ENCODE measurements at places on chromosomes 1 and 21.

- DNase-seq = no peak
Measured at GRCh38 chr1:245685111-245685810, 530.5 kb downstream of the KIF26B start.

DNA sequence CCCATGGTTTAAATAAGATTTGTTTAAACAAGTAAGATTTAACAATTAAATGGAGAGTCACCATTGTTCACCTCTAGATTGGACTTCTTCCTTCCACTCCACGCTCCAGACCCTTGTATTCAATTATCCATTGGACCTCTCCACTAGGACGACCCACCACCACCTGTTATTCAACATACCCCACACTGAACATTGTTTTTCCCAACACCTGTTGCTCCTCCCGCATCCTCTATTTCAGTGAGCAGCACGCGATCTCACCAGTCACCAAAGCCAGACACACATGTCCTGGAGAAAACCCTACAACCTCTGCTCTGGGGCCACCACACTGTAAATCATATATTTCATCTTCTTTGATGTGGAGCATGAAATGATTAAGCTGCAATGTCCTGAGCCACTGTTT is 28.6 kb downstream of the ATP8B2 start:
- DNase-seq = no peak

DNA sequence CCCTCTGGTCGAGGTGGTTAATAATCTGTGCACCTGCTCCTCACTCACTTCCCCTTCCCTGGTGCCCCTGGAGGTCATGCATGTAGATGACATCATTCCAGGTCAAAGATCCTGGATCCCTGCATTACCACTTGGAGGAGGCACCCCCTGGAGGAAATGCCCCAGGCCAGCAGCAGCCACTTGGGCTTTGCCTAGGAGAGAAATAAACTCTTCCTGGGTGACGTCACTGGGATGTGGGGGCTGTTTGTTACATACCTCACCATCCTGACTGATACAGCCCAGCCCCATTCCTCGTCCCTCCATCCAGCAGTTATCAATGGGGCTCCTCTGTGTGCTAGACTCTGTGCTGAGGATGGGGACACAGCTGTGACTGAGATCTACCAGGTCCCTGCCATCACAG is 433.6 kb downstream of the PTPRU start:
- DNase-seq = no peak

- no peak for DNase-seq
Measured at GRCh38 chr1:230569201-230569600, 73.1 kb upstream of the COG2 start.

DNA sequence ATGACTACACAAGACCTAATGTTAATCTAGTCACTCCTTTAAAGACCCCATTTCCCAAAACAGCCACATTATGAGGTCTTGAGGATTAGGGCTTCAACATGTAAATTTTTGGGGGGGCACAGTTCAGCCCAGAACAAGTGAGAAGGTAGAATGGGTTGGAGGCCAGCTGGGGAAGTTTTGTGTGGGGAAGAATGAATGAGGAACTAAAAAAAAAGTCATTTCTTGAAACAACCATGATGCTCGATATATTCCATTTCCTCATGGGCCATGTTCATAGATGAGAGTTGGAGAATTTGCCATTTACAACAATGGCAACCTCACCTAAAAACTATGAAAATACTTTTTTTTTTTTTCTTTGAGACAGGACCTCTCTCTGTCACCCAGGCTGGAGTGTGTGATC is 14.5 kb downstream of the NLRP3 start:
- no peak for DNase-seq

- DNase-seq = no peak
Measured at GRCh38 chr1:200733907-200734306, 4.8 kb upstream of the CAMSAP2 start.

DNA sequence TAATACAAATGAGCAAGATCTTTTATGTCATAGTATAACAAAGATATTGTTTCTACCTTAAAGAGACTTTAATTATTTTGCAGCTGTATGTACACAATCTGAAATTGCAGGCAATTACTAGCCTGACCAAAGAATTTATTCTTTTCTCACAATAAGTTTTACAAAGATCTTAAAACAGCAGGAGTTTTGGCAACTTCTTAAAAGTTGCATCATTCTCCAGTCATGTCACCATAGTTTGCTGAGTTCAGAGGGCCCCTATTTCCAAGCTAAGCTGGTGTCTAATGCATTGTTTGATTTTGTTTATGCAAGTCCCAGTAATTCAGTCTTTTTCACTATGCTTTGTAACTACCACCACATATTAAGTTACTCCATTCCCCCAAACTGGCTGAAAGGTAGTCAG is 114.8 kb downstream of the DNAH14 start:
- DNase-seq = no peak

DNA sequence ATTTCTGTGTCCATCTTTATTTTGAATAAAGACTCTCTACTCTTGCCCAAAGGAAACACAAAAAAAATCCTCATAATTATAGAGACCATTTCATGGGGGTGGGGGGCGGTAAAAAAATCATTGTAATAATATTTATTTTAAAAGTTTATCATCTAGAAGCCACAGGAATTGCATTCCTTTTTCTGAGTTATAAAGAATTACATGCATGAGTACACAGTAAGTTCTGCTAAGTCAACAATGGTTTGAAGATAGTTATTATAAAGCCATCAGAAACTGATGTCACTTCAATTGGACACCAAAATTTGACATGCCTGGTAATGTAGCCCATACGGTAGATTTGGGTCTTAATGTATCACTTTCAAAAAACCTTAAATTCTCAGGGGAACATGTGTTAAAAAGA is 478.1 kb upstream of the NR5A2 start:
- no peak for DNase-seq

DNA sequence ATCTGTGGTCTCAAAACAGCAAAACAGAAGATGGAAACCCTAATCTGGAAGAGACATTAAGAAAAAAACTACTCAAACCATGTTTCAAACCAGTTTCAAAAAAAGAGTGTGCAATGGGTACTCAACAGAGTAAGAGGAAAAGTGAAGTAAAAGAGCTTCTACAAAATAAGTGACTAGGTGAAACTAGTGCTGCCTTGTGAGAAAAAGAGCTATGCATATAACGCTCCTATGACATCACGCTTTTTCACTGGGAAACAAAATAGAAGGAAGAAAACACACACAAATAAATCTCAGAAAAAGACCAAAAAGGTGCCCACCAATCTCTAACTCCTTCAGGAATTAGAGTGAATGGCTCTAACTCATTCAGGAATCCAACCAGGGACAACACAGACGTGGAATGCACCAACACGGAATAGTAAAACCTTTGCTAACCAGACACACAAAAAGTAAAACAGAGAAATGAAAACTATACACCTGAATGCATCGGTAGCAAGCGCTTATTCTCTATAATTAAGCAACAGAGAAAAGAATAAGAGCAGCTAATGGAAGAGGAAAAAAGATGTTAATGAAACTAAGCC is 1.3 kb downstream of the FOXJ3 start:
- DNase-seq = no peak

DNA sequence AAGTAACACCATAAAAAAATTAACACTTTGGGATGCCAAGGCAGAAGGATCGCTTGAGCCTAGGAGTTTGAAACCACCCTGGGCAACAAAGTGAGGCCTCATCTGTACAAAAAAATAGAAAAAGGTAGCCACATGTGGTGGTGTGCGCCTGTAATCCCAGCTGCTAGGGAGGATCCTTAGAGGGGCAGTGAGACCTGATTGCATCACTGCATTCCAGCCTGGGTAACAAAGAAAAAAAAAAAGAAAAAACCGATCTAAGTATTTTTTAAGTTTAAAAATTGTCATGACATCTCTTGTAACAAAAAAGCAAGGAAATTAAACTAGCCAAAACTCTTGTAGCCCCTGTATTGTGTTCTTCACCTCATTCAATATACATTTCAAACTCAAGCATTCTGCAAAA is 39.5 kb downstream of the ZZZ3 start:
- no peak for DNase-seq

- no peak for DNase-seq
Measured at GRCh38 chr1:31297277-31298247, 730 bp downstream of the ZCCHC17 start.

DNA sequence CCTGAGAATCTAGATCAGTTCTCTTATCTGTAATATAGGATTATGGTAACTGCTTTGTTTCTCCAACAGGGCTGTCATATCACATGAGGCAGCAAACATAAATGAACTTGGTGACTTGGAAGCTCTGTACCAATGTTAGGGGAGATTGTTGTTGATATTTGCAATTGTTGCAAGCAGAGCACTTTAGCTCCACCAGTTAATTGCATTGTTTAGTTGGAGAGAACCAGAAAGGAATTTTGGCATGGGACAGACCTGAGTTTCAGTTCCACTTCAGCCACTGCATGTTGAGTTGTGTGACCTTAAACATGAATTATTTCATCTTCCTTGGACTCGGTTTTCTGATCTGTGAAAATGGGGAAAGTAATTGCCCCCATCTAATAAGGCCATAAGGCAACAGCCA is 142.3 kb upstream of the JUN start:
- no peak for DNase-seq

DNA sequence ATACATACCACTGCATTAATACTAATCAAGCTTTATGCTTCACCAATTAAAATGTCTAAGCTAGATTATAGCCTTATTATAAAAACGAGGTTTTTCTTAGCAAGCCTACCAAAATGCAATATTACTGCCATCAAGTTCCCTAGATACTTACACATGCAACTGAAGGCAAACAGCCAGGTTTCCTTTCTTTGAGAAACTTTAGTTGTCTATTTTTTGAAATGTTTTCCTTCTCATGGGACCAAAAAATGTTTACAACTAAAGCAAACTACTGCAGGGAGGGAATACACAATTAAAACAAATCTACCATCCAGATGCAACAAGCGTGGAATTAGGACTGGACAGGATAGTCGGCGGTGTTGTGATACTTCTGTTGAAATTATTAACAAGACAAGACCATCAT is 1.3 kb downstream of the ZNF644 start:
- no peak for DNase-seq

DNA sequence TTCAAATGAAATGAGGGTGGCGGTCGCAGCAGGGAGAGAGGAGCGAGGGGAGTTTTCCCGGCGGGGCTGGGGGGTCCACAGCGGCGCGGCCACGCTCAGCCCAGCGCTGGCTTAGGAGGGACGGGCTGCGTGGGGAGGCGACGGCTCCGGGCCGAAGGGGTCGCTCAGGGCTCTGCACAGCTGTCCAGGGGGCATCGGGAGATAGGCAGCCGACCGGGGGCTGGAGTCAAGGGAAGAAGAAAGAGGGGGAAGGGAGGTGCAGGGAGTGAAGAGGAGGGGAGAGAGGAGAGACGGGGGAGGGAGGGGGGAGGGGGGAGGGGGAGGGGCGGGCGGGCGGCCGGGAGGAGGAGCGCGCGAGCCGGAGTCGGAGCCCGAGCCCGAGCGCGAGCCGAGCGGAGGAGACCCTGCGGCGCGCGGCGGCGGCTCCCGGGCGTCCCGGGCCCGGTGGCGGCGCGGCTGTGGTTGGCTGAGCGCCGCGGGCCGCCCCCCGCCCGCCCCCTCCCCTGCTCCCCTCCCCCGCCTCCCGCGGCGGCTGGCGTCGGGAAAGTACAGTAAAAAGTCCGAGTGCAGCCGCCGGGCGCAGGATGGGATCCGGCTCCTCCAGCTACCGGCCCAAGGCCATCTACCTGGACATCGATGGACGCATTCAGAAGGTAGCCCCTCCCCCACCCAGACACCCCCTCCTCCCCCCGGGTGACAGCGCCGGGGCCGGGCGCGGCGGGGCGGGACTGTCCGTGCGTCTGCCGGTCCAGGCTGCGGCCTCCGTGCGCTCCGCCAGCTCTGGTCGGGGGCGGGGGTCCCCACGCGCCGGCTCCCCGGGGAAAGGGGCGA is at the start of gene PDE9A:
TSS of gene PDE9A (plus strand) at position 391 of the 831 bp plus-strand sequence. CDS start at position 585, 194 bp downstream.
- DNase-seq = no peak

DNA sequence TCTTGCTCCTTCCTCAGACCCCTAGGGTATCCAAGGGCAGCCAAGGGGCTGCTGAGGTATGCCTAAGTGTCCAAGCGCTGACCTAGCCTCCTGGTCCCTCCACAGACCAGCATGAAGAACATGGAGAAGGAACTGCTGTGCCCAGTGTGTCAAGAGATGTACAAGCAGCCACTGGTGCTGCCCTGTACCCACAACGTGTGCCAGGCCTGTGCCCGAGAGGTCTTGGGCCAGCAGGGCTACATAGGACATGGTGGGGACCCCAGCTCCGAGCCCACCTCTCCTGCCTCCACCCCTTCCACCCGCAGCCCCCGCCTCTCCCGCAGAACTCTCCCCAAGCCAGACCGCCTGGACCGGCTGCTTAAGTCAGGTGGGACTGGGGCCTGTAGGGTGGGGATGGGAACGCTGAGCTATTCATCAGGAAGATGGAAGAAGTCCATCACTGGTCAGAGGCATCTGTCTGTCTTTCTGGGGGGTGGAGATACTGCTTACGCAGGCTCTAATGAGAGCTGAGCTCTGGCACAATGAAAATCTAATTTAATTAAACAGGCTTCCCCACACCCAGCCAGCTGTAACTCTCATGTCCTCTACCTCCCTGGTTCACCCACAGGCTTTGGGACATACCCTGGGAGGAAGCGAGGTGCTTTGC is 1.8 kb downstream of the TRIM46 start:
- no peak for DNase-seq

DNA sequence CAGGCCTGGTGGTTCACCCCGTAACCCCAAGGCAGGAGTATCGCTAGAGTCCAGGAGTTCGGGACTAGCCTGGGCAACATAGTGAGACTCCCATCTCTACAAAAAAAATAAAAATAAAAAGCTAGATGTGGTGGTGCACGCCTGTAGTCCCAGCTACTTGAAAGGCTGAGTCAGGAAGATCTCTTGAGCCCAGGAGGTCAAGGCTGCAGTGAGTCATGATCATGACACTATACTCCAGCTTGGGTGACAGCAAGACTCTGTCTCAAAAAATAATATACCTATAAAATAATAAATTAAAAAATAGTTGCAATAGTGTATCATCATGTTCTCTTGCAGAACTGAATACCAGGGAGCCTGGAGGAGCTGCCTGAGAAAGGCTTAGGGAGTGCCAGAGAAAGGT is 19.9 kb upstream of the TMEM39B start:
- DNase-seq = no peak

Measured in NCI-H1436 treated with DMSO at 0.1 percent for 48 hours (cell line).